Muscle of back (tissue), 13 donors: ENCODE measurements at places on chromosomes 1 and 21.

- DNase-seq, result no peak
Observed at GRCh38 chr1:83029916-83030315, 969.0 kb downstream of the TTLL7 start.

GRCh38 chr1:27346991-27347624 is 5.3 kb downstream of the SYTL1 start:
- no peak for DNase-seq

GRCh38 chr1:12031039-12031980 is 12.0 kb downstream of the MIIP start:
- no peak for DNase-seq

- DNase-seq, result no peak
Observed at GRCh38 chr1:173099166-173099565, 48.4 kb upstream of the TNFSF18 start.

DNA sequence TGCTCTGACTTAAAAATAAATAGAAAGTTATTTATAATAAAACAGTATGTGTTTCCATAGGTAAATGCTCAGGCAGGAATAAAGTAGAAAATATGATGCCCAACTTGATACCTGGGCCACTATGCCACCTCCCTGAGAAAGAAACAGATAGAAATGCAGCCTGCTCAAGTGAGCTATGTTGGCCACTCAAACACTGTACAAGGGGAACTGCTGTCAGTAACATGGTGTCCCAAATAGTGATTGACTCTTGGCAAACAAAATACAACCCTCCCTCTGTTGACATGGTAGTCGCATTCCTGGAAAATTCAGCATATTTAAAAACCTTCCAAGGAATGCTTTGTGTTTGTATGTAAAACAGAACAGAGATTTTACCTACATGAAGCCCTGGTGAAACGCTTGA is 66.9 kb upstream of the KCNE2 start:
- no peak for DNase-seq

DNA sequence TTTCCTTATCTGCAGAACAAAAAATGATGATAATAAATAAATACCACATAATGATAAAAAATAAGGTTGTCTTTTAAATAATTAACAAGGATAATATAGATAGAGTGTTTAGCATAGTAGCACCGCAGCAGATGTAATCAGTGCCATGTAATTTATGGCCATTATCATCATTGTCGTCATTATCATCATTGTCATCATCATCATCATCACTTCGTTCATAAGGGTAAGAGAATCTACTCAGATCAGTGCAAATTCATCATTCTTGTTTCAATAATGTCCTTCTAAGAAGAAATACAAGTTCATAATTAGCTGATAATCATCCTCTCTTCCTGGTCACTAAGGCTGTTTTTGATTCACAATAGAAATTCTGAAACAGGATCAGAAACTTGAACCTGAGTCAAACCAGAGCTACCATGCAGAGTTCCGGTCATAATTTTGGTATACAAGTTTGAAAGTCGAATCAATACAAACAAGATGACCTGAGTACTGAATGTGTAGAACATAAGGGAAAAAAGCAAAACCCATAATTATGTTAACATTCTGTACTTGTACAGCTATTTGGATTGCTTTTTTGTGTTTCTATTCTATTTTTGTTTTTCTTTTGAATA is 172.0 kb downstream of the LRRC40 start:
- no peak for DNase-seq

- DNase-seq, result no peak
Observed at GRCh38 chr1:227757781-227758180, 22.5 kb downstream of the SNAP47 start.

- no peak for DNase-seq
Observed at GRCh38 chr1:113283914-113284313, 106.4 kb upstream of the MAGI3 start.

- DNase-seq, result no peak
Observed at GRCh38 chr21:19987671-19988070, 1010.5 kb upstream of the NCAM2 start.

- peak; percentile 63 for DNase-seq
Observed at GRCh38 chr1:155003227-155003765, 694 bp downstream of the ZBTB7B start.

DNA sequence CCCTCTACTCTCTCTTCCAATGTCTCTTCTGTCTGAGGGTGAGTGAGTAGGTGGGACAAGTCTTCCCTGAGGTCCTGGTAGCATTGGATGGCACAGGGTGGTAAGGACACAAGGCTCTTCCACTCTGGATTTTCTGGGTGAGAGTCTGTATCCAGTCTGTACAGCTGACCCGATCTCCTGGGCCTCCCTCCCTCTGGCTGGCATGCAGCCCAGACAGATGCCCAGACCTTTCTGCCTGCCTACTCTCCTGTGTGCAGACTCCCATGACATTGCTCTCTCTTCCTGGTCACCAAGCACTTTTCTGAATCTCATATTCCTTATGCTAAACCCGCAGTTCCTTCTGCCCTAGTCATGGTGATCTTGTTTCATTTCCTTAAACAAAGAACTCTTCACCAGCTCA is 100.3 kb downstream of the GRIK3 start:
- DNase-seq, result no peak

DNA sequence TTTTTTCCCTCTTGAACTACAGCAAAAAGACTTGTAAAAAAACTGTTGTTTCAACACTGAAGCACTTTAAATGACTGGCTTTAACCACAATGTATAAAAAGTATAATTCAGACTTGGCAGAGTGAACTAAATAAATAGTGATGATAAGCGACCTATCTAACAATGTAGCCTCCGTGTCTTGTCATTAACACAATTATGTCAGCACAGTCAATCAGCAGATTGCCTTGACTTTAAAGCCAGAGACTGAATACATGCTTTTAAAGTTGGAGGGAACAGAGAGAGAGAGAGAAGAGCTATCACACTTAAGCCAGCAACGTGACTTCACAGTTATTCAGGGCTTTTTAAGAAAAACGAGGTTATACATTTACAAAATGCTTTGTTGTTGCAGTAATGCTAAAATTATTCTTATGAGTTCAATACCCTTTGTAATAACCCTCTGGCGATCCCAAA is 378.1 kb downstream of the LMO4 start:
- no peak for DNase-seq

DNA sequence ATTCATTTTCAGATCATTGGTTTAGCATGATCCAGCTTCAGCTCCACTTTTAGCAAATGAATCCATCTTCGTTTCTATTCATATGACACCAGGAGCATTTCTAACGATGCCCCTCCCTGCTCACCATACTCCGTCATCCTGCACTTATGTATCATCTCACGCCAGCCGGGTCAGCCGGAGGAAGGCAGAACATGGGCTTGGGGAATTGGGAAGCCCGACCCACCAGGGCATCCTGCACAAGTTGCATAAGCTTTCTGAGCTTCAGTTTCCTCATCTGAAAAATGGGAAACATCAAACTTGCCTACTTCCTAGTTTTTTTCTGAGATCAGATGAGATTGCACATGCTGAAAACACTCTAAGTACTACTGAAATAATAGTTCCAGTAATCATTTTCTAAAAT is 194.7 kb downstream of the AK5 start:
- DNase-seq, result no peak

GRCh38 chr1:206461602-206462455 is 8.4 kb upstream of the IKBKE start:
- peak; percentile 85 for DNase-seq

- DNase-seq, result no peak
Observed at GRCh38 chr1:224676551-224676950, 60.4 kb downstream of the CNIH3 start.

GRCh38 chr1:213414911-213415310 is 363.9 kb downstream of the RPS6KC1 start:
- no peak for DNase-seq

DNA sequence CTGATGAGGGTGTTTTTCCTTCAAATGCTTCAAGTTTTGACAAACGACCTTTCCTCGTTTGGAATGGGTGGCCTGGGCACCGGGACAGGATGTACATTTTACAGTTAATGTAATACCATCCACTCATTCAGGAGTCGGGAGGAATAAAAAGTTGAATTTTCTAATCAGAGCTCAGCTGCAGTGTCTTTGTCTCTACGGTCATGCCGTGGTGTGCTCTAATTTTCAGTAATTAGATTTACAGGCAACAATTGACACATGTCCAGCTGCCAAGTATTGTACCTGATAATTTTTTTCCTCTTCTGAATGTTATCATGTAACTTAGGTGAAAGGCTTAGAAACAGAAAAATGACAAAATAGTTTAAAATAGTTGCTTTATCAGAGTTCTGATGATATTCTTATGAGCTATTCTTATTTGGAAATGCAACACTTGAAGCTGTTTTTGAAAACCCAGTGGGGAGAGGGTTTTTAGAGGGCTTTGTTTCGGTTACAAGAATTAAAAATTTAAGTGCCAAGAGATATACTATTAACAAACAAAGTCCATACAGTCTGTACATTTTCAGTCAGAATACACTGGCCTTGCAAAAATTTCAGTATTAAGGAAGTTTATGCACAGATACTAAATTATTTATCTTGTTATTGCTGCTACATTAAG is 1.0 kb downstream of the CDKN2C start:
- DNase-seq, result no peak

DNA sequence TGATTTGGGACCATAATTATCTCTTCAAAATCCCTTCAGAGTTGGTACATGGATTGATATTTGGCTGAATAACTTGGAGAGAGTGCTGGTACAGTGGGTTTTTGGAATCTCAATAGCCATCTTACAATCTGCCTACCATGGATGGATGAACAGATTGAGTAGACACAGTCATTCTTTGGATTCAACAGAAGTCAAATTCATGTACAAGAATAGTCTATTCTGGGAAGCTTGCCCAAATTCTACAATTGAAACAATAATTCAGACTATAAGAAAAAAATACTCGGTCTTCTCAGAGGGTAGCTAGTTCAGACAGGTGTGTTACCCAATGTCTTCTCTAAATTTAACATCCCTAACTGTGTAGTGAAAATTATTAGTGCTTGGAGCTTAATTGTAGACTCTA is 574.0 kb downstream of the LRRIQ3 start:
- DNase-seq, result no peak

- DNase-seq, result no peak
Observed at GRCh38 chr1:7410156-7410555, 360.9 kb upstream of the VAMP3 start.
